ENCODE measurements at places on chromosomes 1 and 21. TPM values are rescaled to one million over a fixed set of nuclear protein-coding genes. Genes with fewer than 3 reads are reported as not detected.

The KCNE2 gene
- polyA plus RNA-seq, result 1.3 TPM

The CRNN gene
- polyA plus RNA-seq, result not detected

The LCE1A gene
- polyA plus RNA-seq, result not detected

The DDOST gene
- polyA plus RNA-seq, result 140 TPM

The CD52 gene
- polyA plus RNA-seq, result 0.95 TPM

The B3GALT5 gene
- polyA plus RNA-seq, result 3.4 TPM

The PYGO2 gene
- polyA plus RNA-seq, result 34.3 TPM

The ETV3L gene
- 0.17 TPM for polyA plus RNA-seq

The HSD11B1 gene
- 0.38 TPM for polyA plus RNA-seq

The FCRL1 gene
- polyA plus RNA-seq, result 0.27 TPM

The TTC39A gene
- 15.1 TPM for polyA plus RNA-seq

The C1QB gene
- 42.7 TPM for polyA plus RNA-seq

The SAMSN1 gene
- polyA plus RNA-seq, result 15.2 TPM

The CYP4A22 gene
- 1.0 TPM for polyA plus RNA-seq

DNA sequence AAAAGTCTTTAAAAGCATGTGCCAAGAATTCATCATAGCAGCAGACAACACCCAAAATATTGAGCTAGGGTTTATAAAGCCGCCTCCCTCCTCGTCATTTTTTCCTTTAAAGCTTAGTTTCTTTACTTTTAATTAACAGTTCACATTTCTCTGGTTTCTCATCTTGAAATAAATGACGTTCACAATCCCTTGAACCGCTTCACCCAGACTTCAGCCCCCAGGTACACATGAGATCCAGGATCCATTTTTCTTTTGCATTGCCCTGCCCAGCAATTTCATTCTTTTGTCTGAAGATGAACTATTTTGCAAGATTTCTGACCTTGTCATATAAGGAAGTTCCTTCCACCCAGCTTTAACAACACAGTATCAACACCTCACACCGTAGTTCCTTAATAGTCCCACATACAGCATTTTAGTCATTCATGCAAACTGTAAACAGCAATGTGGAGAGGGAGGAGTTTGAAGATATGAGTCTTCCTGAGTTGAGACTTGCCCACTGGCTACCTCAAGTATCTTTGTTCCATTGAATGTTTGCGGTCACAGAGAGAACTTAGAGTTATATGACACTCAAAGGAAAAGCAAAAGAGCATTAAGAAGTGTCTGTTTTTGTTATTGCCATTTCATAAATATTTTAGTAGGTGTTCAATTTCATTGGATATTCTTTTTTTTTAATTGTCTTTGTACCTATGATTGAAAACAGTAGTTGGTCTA is 35.3 kb upstream of the CACYBP start:
- DNase-seq, result no peak

DNA sequence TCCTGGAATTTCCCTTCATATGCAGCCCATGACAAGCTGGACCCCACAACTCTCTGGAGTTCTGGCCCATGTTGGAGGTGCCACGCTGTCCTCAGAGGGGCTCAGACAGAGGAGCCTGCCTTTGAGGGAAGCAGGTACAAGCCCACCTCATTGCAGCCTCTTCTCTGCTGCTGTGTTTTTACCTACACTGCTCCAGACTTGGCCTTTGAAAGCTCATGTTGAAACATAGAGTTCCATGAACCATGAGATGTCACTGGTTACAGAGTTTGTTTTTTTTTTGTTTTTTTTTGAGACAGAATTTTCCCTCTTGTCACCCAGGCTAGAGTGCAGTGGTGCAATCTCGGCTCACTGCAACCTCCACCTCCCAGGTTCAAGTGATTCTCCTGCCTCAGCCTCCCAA is 22.1 kb upstream of the ZBTB21 start:
- no peak for DNase-seq

DNA sequence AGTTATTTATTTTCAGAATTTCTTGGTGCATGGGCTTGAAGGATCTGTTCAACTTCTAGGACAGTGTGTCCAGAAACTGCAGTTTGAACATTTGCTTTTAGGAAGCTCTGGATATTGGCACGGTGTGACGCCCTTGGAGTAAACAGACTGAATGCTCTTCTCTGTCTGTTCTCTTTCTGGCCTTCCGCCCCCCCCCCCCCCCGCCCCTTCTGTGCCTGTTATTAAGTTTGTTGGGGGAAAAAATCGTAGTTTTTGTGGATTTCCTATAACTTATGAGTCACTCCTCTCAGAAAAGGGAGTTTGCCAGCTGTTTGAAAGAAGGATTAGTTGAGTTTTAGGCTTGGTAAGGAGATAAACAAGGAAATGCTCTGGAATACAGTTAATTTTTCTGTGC is 1.2 kb downstream of the KCTD3 start:
- DNase-seq, result peak; percentile 23

GRCh38 chr1:76909311-76909710 is 42.0 kb downstream of the ST6GALNAC5 start:
- no peak for DNase-seq

DNA sequence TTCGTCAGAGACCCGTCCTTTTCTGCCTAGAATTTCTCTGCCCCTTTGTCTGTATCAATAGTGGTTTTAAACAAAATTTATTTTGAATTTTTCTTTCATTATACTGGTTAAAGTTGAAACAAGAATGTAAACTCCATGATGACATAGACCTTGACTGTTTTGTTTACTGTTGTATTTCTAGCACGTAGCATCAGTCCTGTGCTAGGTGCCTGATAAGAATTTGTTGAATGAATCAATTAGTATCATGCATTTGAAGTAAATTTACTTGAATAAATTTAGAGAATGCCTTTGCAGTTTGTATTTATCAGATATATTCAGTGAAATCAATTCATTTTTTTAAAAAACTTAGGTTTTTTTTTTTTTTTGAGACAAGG is 69.9 kb downstream of the EPB41 start:
- DNase-seq, result no peak

GRCh38 chr21:16376673-16377072 is 646.9 kb downstream of the USP25 start:
- no peak for DNase-seq

GRCh38 chr1:43908858-43909257 is 24.7 kb upstream of the ARTN start:
- DNase-seq, result no peak

DNA sequence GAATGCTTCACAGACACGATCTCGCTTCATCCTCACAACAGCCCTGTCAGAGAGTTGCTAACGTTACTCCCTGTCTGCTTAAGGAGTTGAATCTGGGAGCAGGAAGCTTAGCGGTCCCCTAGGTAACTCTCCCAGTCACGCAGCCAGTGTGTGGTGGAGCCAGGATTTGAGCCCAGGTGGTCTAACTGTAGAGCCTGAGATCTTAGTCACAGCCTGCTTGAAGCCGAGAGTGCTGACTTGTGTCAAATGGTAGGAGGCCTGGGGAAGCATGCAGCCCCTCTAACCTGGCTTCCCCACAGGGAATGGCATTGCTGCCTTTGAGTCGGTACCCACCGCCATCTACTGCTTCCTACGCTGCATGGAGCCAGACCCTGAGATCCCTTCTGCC is 4.1 kb downstream of the ADPRS start:
- DNase-seq, result no peak

DNA sequence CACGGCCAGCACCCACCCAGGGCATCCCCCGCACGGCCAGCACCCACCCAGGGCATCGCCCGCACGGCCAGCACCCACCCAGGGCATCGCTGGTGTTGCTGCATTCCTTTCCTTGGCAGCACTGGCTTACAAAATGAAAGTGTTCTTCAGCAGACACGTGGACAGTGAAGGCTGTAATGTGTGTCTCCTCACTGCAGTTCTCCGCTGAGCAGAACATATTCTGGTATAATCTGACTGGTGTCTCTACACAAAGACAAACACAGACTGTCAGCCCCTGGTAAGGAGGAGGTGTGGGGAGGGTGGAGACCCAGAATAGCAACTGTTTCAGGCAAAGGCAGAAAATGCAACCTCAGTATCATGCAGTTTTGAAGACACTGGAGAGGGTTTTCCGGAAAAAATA is 7.3 kb downstream of the LYPD8 start:
- no peak for DNase-seq

DNA sequence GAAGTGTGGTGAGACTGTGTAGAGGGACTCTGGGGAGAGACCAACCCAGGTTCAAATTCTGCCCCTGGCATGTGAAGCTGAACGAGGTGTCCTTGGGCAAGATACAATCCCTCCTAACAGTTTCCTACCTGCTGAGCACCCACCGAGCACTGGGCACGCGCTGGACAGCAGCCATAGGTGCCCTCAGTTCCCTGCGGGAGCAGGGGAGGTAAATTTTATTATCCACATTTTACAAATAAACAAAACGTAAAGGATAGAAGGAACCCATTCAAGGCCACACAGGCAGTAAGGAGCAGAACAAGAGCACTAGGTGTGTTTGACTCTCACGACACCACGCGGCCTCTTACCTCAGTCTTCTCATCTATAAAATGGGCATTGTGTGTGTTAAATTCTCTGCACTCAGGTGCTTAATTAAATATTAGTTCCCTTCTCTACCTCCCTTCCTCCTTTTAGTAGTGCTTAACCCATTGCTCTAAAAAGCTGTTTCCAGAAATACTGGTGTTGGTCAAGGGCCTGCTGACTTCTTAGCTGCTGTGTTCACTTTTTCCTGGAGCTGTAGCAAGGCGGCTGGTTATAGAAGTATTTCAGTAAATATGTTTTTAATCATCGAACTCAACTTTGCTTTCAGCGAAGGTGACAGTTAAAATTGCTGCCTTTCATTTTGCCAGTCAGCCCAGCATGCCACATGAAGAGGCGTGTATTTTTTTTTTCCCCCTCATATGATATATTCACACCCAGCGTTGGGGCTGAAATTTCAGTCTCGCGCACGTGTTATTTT is 41.6 kb downstream of the PGBD5 start:
- DNase-seq, result no peak

- DNase-seq, result no peak
These were observed 466.7 kb upstream of the NFIA start for GRCh38 chr1:60615666-60616065.

GRCh38 chr1:226541231-226541630 is 7.3 kb upstream of the STUM start:
- DNase-seq, result no peak

DNA sequence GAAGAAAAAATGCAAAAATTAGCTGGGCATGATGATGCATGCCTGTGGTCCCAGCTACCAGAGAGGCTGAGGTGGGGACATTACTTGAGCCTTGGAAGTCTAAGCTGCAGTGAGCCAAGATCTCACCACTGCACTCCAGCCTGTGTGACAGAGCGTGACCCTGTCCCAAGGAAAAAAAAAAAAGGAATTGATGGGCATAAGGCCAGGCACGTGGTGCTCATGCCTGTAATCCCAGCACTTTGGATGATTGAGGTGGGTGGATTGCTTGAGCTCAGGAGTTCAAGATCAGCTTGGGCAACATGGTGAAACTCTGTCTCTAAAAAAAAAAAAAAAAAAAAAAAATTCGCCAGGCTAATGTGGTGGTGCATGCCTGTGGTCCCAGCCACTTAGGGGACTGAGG is 55.8 kb upstream of the ATP2B4 start:
- DNase-seq, result no peak

DNA sequence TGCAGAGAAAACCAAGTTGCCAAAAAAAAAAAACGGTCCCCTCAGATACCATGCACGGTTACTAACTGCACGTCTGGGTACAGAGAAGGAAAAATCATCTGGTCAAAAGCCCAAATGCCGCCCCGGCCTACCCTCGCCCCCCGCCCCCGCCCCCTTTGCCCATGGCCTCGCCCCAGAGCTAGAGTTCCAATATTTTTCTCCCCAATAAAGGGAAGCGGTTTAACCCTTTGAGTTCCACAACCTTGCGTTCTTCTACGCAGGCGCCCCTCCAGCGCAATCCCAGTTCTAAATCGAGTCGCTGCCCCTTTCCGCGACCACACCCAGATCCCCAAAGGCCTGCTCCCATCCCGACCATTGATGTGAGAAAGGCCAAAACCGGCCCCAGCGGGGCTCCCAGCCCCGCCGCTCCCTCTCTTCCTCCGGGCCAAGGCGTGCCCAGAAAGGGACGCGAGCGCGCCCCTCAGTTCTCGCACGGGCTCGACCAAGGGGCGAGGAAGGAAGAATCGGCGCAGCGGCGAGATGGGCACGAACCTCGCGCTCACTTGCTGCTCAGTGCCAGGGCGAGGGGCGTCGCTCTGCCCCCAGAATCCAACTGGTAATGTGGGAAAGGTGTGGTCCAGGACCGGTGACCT is 797 bp downstream of the WDR47 start:
- peak; percentile 89 for DNase-seq

GRCh38 chr21:45923146-45923545 is 58.4 kb upstream of the COL6A1 start:
- DNase-seq, result peak; percentile 88

DNA sequence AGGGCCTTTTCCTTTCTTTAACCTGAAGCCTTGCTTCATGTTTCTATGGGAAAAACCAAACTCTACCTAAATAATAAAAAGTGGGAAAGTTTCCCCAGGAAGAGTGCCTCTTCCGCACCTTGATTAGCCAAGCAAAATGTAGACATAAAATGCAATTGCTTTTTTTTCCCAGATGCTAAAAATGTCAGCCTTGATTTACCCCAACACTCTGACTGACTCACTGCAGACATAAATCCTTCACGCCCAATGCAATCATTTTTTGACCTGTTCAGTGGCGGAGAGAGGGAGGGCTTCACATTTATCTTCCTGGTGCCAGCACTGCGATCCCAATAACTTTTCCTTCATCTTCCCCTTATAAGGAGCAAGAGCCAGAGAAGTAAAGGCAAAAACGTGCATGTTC is 261.5 kb downstream of the SEC16B start:
- no peak for DNase-seq

- DNase-seq, result peak; percentile 81
These were observed 79.2 kb downstream of the MAN1C1 start for GRCh38 chr1:25695771-25696311.

- no peak for DNase-seq
These were observed 50.2 kb upstream of the ATP1A1 start for GRCh38 chr1:116322752-116323405.

GRCh38 chr1:111483166-111483565 is 9.4 kb downstream of the C1orf162 start:
- no peak for DNase-seq

DNA sequence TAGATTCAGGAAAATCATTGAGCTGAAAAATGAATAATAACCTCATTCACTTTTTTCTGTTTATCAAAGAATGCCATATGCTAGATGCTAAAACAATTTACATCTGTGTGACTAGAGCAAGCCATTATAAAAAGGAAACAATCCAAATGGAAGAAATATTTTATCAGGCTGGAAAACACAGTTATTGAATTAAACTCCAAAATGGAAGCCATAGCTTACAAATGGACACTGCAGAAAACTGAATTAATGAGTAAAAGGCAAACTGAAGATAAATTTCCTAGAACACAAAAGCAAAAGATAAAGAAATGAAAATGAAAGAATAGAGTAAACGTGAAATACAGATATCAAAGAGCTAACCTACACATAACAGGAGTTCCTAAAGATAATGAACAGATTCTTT is 33.1 kb upstream of the IL10 start:
- DNase-seq, result no peak

- DNase-seq, result peak; percentile 80
These were observed 9.7 kb upstream of the PRELP start for GRCh38 chr1:203465948-203466347.
